Cortex of kidney (tissue), 1 donor: ENCODE measurements at places on chromosomes 5 and 9.

DNA sequence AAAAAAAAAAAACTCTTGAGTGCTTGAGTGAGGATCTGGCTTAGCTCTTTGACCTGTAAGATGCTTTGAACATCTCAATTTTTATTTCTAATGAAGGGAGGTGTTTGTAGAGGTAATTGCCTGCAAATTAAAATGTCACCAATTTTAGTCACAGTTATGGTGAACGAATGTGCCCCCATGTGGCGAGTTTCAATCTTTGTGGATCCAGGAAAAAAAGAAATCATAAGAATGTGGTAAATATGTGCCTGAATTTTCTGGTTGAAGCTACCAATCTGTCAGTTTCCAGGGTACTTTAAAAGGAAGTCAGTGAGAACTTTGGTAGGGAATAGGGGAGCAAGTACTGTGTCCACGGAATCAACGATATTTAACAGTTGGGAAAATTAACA is 1772.4 kb upstream of the CDH9 start:
- no peak for DNase-seq

- DNase-seq: no peak
Measured at GRCh38 chr9:24572406-24572805, 26.7 kb upstream of the IZUMO3 start.

GRCh38 chr9:132585954-132586829 is 3.8 kb downstream of the BARHL1 start:
- DNase-seq: no peak

DNA sequence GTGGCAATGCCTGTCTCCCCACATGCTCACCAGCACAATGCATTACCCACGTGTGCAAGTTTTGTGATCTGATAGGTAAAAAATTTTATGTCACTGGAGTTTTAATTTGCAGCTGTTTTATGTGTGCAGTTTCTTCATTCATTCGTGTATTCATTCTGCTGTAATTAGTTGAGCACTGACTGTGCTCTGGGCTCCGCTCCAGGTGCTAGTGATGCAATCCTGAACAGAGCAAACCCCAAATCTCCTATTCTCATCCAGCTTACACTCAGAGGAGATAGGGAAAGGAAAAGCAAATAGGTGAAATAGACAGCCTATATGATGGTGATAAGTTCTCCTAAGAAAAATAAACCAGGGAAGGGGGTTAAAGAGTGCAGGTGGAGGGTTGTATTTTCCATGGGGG is 148.4 kb downstream of the TENT4A start:
- DNase-seq: no peak

DNA sequence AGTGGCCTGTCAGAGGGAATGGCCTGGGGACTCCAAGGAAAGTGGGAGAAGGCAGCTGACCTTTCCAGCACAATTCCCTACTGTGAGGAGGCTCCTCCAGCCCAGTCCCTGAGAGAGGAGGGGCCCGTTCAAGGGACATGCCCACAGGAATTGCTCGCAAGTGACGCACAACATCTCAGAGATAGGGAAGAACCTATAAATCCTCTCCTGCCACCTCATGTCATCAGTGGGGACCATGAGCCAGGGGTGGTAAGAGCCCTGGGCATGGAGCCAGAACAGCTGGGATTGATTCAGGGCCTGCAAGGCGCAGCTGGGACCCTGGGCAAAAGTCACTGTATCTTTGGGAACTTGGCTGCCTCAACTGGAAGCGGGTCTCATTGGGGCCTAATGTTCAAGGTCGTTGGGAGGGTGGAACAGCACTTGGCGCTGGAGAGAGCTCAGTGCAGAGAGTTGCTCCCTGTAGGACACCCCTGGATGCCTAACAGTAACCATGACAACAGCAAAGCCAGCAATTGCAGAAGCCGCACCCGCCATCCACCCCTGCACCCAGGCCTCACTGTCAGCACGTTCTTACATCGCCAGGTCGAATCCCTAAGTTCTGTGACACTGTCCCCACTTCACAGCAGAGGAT is 41.3 kb upstream of the ORM1 start:
- no peak for DNase-seq

GRCh38 chr9:6708732-6709131 is 49.0 kb upstream of the KDM4C start:
- DNase-seq: no peak

DNA sequence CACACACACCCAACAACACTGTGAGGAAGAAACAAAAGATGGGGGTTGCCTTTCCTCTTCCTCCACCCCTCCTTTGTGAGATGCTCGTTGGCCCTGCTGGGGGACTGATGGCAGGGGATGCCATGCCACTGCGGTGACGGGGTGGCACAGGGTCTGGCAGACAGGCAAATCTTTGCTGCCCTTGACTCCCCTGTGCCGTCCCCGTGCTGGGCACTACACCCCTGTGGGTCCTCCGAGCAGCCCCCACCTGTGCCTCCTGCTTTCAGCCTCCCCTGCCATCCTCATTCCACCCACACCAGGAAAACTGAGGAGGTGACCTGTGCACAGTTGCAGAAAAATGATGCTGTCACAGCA is 40.2 kb upstream of the IER5L start:
- DNase-seq: no peak

GRCh38 chr9:124818431-124819281 is 34.6 kb upstream of the WDR38 start:
- DNase-seq: no peak

DNA sequence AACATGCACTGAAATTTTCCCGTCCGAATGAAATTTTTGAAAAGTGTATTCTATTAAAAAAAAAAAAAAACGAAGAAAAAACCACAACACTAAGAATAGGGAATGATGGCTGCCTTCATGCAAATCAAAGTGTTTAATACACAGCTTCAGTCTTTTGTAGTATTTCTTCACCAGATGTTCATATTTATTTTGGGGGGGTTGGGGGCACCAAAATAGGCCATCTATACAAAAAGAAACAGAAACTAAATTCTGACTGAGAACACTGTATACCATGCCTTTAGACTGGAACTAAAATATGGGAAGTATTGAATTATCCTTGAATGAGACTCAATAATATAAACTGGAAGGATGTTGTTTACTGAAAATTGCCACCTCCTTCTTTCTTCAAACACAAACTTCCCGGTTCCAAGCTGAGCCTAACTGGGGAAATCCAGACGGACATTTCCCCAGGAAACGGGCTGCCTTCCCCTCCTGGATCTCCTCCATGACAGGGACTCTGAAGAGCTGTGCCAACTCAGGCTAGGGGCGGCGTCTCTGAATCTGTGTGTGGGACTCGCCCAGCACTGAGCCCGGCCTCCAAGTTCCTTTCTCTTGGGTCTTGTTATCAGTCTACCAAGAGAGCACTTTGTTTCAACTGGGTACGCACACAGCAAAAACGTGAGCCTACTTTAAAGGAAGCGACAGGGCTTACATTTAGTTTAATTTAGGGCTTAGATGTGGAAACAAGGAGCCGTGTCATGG is 511.3 kb upstream of the ADAMTS16 start:
- DNase-seq: no peak

GRCh38 chr9:33320568-33321261 is 30.4 kb downstream of the NFX1 start:
- DNase-seq: no peak

DNA sequence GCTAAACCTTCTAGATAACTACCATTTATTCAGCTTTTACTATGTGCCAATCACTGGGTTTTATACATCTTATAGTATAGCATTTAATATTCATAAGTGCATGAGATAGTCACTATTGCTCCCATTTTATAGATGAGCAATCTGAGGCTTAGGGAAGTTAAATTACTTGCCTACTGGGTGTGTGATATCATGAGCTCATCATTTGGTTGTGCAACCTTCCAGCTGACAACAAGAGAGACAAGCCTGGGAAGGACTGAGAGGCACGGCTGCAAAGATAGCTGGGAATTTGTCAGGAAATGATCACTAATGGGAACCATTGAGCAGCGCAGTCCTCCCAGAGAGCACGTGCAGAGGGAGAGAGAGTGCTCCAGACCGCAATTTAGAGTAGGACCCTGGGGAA is 481.6 kb upstream of the KIF2A start:
- no peak for DNase-seq

DNA sequence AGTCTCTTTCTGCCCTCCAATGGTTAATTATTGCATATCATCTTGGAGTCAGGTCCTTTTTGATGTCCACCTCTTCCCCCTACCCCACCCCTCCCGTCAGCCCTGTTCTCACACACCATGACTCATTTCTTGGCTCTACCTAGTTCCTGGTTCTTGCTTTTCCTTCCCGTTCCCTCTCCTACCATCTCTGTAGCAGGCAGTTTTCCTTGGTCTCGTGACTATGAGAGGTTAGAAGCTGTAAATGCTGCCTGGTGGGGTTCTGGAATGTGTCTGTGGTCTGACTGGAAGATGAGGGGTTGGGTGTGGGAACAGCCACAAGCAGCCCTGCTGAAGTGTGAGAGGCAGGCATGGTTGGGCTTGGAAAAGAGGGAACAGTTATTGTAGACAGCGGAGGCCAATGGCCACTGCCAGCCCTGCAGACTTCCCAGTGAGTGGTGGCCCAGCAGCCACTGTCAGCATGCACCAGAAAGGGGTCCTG is 18.2 kb downstream of the SLC22A5 start:
- DNase-seq: no peak

DNA sequence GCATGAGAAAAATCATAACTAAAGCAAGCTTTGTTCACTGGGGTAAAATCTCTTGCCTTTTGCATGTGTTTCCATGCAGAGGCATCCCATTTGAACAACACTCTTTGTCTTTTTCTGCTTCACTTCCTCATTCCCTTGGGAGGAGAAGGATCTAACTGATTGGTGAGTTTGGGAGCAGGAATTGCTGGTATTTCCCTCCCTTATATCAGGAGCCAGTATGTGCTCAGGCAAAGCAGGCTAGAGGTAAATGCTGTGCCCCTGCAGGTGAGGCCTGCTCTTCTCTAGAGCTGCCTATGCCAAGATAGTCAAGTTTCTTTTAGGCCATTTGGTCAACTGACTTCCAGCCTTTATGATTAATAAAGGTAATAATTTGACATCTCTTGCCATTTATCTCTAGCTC is 179.9 kb downstream of the COX7C start:
- DNase-seq: no peak

- no peak for DNase-seq
Measured at GRCh38 chr9:37421914-37422288, 595 bp upstream of the GRHPR start.

- no peak for DNase-seq
Measured at GRCh38 chr5:44875661-44876605, 67.2 kb downstream of the MRPS30 start.

DNA sequence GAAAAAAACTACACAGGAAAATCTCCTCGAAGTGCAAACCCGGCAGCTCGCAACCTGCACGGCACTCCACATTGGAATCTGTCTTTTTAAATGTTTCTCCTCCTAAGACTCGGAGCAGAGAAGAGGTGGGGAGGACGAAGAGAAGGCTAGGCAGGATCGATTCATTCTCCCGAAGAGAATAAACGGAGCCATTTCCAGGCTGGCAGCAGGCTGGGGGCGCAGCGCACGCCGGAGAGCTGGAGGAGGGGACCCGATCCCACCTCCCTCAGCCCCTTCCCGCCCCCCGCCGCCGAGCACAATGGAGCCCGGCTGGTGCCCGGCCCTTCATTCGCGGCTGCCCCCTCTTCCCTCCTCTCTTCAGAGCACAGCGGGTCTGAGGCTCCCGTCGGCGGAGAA is 628 bp downstream of the HOMER1 start:
- DNase-seq: no peak

DNA sequence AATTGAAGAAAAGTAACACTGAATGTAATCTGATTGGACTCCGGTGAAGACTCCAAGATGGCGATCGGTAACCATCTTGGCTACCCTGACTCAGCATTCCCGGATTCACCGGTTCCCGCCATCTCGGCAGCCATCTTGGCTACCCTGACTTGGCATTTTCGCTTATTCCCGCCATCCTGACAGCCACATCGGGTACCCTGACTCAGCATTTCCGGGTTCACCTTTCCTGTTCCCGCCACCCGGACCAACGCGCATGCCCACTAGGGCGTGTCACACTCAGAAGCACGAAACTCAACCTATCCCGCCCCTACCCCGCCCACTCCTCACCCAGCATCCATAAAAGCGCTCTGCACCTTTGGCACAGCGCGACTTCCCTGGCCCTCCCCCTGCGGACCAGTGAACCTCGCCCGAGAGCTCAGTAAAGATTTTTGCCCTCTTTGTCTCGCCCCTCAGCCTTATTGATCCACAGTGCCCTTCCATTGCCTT is 17.2 kb downstream of the SPTLC1 start:
- no peak for DNase-seq

DNA sequence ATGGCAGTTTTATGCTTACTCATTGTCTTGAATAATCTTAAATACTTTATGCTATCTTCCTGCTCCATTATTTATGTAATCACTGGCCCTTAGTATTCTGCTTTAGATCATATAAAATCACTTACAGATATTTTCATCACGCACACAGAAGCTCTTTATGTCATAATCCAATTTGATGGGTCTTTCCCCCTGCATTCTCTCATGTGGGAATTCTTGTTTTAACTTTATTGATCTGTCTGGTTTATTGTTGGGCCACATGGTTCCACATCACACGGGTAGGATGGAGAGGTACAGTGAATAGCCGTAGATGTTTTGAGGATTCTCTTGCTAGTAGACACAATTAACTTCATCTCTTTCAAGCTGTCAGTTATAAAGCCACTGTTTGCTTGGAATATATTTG is 27.0 kb downstream of the PLPPR1 start:
- no peak for DNase-seq

- no peak for DNase-seq
Measured at GRCh38 chr5:69271376-69271775, 36.7 kb downstream of the CDK7 start.

DNA sequence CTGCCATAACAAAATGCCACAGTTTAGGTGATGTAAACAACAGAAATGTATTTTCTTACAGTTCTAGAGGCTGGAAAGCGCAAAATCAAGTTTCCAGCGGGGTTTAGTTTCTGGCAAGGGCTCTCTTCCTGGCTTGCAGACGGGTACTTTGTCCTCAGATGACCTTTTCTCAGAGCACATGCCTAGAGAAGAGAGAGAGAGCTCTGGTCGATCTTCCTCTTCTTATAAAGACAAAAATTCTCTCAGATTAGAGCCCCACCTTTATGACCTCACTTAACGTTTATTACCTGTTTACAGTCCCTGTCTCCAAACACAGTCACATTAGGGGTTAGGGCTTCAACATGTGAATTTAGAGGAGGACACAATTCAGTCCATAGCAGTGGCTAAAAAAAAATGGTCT is 119.7 kb downstream of the CETN3 start:
- no peak for DNase-seq
